ENCODE measurements at places on chromosomes 3 and 15. TPM values are rescaled to one million over a fixed set of nuclear protein-coding genes. Genes with fewer than 3 reads are reported as not detected.

The COLQ gene
- total RNA-seq, result 0.87 TPM

The ROPN1 gene
- 10.8 TPM for total RNA-seq

The CAMP gene
- 2.4 TPM for total RNA-seq

The ZPLD1 gene
- not detected for total RNA-seq

The TMOD2 gene
- 2.4 TPM for total RNA-seq

The GPR87 gene
- total RNA-seq, result 9.3 TPM

The PRR23A gene
- not detected for total RNA-seq

The PLA1A gene
- total RNA-seq, result 9.1 TPM

The MRPS22 gene
- total RNA-seq, result 37.8 TPM

The CCR2 gene
- total RNA-seq, result 6.5 TPM

The ANKRD63 gene
- not detected for total RNA-seq

The GLCE gene
- total RNA-seq, result 17.4 TPM

The LIPH gene
- total RNA-seq, result 19.6 TPM

The MON1A gene
- 7.8 TPM for total RNA-seq

The SLC49A4 gene
- 26.7 TPM for total RNA-seq

The POTEB gene
- not detected for total RNA-seq

The CCDC33 gene
- not detected for total RNA-seq

The GHSR gene
- total RNA-seq, result not detected

The GOLGA8N gene
- total RNA-seq, result 10.0 TPM

The EIF4E3 gene
- 26.0 TPM for total RNA-seq

The CTDSPL2 gene
- total RNA-seq, result 32.5 TPM

The SLC12A1 gene
- total RNA-seq, result not detected

The STRIT1 gene
- not detected for total RNA-seq

The PAQR9 gene
- total RNA-seq, result 6.2 TPM

The ABI3BP gene
- total RNA-seq, result 15.3 TPM

The CFAP161 gene
- 2.9 TPM for total RNA-seq

The DAZL gene
- 21.5 TPM for total RNA-seq

The LRRC2 gene
- total RNA-seq, result 0.45 TPM

The KIF15 gene
- total RNA-seq, result 4.8 TPM

The PODXL2 gene
- 73.7 TPM for total RNA-seq

The ITIH4 gene
- 4.9 TPM for total RNA-seq

The HGD gene
- 104 TPM for total RNA-seq

The LRRC49 gene
- 13.3 TPM for total RNA-seq

The TEX9 gene
- 9.4 TPM for total RNA-seq

The IL20RB gene
- total RNA-seq, result 0.14 TPM

All from prostate gland (tissue), 2 donors.